ENCODE measurements at places on chromosomes 3 and 15.

DNA sequence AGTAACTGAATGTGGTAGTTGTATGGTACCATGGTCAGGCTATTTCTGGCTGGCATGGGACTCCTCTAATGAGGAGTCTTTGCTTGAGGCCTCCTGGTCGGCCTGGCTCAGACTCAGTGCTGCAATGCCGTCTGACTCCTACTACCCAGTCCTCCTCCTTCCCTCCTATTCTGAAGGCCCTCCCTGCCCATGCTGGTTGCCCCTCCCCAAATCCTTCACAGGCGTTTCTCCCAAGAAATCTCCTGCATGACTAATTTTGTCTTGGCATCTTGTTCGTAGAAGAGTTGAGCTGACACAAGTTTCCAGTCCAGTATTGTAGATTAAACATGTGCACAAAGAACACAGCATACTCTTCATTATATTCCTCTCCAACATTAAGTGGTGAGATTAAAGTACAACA lies 115.5 kb downstream of the NFKBIZ start:
- no peak for DNase-seq

GRCh38 chr15:39255760-39256159 lies 325.1 kb upstream of the THBS1 start:
- no peak for DNase-seq

GRCh38 chr3:52068055-52068571 lies 11.7 kb upstream of the DUSP7 start:
- no peak for DNase-seq

GRCh38 chr15:31439328-31439727 lies 112.7 kb downstream of the KLF13 start:
- no peak for DNase-seq

- DNase-seq, result no peak
These were observed 1.4 kb downstream of the B4GALT4 start for GRCh38 chr3:119239206-119239820.

DNA sequence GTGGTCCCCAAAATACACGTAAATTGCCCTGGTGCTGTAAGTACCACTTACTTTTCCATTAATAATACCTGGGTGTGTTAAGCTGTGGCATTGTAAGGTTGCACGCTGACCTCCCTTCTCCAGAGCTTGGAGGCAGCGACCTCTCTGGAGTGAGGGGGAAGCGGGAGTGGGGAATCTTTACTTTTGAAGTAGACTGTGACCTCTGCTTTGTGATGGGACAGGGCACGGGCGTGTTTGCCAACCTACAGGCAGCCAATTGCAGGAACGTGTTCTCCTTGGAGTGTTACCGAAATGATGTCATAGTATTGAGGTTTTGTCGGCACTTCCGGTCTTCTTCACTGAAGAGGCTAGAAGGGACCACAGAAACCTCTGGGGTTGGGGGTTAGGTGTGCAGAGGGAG lies 227.3 kb upstream of the C2CD4B start:
- no peak for DNase-seq
